ENCODE measurements at places on chromosomes 11 and 22.

DNA sequence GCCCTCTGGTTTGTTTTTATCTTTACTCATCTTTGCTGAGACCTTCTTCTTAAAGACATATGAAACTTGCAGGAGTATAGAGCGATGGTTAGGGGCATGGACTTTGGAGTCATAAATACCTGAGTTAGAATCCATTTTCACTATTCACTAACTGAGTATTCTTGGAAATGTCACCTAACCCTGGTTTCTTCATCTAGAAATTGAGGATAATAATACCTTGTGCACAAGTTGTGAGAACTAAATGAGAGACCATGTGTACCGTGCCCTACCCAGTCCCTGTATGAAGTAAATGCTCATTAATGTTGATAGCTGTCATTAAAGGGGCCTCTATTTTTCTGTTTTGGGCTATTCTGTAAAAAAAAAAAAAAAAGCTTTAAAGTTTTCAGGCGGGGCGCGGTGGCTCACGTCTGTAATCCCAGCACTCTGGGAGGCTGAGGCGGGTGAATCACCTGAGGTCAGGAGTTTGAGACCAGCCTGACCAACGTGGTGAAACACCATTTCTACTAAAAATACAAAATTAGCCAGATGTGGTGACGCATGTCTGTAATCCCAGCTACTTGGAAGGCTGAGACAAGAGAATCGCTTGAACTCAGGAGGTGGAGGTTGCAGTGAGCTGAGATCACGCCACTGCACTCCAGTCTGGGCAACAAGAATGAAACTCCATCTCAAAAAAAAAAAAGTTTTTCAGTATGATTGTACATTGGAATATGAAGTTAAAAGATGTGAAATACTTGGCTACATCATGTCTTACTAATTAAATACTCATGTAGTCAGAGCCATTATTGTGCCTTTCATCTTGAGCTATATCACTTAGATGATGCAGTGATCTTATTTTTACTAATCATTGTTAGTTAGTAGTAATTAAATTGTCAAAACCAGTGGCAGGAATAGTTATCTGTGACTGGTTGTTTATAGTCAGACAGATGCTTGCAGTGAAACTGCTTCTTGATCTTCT lies 95.0 kb downstream of the AMOTL1 start:
- DNase-seq = no peak

DNA sequence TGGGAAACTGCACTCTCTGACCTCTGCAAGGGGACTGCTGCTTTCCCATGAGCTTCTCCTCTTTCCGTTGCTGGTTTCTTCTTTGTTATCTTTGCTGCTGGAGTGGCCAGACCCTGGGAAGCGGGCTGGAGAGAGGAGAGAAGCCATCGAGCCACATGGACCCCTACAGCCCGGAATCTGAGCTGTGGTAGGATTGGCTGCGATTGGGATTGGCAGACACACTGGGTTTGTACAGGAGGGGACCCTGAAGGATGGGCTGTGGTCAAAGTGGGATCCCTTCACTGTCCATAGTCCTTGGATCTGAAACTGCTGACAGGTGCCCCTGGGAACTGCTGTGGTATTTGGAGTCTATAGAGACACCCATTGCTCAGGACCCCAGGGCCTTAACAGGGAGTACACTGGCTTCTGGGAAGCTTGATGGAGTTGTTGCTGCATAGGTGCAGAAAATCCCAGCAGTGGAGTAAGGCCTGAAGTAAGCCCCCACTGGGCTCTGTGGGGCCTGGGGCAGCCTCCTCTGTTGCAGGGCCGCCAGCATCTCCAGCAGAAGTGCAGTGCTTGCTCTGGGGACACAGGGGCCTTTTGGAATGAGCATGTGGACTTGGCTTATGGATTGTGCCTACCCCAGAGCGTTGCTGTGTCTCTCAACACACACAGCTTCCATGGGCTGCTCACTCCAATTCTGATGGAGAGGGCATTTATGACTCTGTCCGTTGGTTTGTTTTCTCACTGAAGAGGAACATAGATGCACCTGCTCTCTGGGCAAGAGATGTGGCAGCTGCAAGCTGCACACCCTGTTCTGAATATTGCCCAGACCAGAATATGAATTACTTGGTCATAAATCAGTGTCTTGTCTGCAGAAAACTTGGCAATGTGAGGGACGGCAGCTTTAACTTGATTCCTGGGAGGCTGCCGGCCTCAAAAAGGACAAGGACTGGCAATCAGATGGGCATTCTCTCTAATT lies 32.0 kb downstream of the BCR start:
- no peak for DNase-seq

GRCh38 chr11:65390099-65390941 lies 3.9 kb downstream of the FRMD8 start:
- DNase-seq = no peak

DNA sequence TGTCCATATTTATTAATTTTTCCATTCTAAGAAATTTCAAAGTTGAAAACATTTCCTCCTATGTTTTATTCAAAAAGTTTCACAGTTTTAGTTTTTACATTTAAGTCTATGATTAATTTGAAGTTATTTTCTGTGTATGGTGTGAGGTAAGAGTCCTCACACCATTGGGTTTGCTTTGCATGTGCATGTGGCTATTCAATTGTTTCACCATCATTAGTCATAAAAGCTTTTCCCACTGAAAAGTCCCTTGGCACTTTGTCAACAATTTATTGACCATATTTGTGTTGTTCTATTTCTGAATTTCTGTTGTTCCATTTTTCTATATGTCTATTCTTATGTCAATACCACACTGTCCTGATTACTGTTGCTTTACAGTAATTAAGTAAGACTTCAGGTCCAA lies 186.5 kb downstream of the KIF18A start:
- DNase-seq = no peak

- no peak for DNase-seq
Measured at GRCh38 chr11:31445621-31446020, 63.8 kb downstream of the IMMP1L start.

DNA sequence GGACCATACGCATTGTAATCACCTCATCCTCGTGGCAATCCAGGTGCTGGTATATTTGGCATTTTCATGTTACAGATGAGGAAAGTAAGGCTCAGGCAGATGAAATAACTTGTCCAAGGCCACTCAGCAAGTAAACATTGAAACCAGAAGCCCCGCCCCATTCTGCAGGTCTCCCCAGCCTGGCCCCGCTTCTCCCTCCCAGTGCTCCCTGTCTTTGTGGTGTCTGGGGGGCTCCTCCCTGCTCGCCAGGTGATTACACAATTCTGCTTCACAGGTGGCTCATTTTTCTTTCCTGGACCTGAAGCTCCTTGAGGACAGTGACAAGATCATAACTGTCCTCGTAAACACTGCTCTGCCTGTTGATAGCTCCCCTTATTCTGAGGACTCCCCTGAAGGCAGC lies 531.5 kb upstream of the B3GAT1 start:
- DNase-seq = no peak
